ENCODE measurements at places on chromosomes 4 and X. TPM values are rescaled to one million over a fixed set of nuclear protein-coding genes. Genes with fewer than 3 reads are reported as not detected.

- no peak for DNase-seq
Observed at GRCh38 chr4:89364541-89364940, 56.9 kb upstream of the GPRIN3 start.

- no peak for DNase-seq
Observed at GRCh38 chrX:133374874-133375387, 40.4 kb downstream of the GPC4 start.

Gene LRPAP1
- 176 TPM for polyA plus RNA-seq

Gene GPC3
- polyA plus RNA-seq = 1,038 TPM

DNA sequence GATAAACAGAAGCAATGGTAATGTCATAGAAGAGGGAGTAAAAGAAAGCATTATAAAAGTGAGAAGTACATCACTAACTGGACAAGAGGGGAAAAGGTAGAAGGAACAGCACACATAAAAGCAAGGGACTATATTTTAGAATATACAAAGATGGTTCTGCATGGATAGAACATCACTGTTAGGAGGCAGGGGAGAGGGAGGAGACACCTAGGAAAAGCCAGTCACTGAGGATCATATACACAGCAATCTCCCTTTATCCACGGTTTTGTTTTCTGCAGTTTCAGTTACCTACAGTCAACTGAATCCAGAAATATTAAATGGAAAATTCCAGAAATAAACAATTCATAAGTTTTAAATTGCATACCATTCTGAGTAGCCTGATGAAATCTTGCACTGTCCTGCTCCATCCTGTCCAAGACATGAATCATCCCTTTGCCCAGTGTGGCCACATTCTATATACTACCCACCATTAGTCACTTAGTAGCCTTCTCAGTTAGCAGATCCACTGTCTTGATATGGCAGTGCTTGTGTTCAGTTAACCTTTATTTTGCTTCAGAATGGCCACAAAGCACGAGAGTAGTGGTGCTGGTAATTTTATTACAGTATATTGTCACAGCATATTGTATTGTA, 74.2 kb downstream of the PPA2 start:
- no peak for DNase-seq

Gene CLDN22
- polyA plus RNA-seq = 0.85 TPM

GRCh38 chr4:48243887-48244286, 25.8 kb downstream of the TEC start:
- DNase-seq = no peak

- no peak for DNase-seq
Observed at GRCh38 chrX:139844163-139844562, 88.7 kb downstream of the ATP11C start.

Gene INPP4B
- 11.7 TPM for polyA plus RNA-seq

Gene PABPC1L2A
- not detected for polyA plus RNA-seq

- DNase-seq = no peak
Observed at GRCh38 chr4:156948738-156949137, 22.9 kb downstream of the PDGFC start.

DNA sequence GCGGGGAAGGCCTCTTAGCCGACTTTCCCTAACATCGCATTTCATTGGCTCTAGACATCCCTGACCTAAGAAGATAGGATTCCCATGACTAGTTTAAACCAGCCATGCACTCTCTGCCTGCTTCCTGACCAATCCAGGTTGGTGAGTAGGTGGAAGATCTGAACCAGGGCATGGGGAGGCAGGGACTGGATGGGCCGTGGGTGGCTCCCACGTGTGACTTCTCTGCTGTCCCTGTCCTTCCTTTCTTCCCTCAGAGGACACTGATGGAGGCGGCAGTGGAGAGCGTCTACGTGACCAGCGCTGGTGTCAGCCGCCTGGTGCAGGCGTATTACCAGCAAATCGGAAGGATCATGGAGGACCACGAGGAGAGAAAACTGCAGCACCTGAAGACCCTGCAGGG, 90.7 kb downstream of the EVC start:
- DNase-seq = no peak

DNA sequence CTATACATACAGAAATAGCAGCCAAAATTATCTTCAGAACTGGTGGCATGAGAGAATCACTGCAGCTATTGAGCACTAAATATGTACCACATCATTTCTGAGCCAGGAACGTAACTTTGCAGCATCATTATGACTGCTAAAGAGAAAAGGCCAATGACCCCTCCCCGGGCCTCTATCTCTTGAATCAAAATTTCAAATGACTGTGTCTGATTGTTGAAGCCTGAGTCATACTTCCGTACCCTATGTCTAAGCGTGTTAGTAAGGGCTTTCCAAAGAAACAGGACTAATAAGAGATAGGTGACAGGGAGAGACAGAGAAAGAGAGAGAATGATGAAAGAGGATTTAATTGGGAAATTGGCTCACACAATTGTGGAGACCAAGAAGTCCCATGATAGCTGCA, 445.5 kb upstream of the SPANXN1 start:
- no peak for DNase-seq

DNA sequence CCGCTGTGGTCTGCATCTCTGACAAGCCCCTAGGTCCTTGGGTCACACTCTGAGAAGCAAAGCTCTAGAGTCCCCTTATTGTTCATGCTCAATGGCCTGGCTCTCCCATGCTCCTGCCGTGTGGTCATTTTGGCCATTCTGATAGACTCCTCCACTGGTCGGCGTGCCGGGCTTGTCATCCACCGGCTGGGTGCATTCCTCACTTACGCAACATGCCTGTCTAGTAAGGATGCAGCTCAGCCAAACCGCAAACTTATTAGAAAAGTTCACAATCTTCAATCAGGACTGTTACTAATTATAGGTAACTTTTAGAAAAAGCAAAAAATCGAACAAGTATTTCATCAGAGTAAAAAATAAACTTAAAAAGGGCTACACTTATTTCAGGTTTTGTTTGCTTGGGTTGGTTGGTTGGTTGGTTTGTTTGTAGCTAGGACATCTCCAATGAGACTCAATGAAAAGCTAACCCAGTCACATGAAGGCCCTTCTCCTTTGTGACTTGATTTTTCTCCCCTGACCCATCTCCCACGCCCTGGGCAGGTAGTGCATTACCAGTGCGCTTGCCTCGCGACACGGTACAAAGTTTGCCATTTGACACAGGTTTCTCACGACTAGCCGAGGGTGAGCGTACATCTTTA, 41.0 kb downstream of the IRF2 start:
- no peak for DNase-seq

GRCh38 chrX:54288277-54288676, 69.6 kb downstream of the WNK3 start:
- DNase-seq = no peak

DNA sequence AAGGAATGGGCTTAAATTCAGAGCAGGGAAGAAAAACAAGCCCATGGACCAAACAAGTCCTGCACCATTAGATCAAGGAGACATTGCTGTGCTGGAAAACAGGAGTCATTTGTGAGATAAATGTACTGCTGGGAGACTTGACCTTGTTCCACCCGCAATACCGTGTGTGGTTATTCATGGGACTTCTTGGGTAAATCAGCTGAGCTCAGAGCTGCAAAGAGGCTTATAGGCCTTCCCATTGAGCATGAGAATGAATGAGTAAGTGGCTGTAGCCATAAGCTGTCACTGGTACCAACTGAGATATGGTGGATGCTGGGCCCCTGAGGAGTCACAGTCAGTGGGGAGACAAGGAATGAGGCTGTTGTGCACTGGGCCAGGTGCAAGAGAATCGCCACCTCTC, 2.3 kb upstream of the CYTL1 start:
- no peak for DNase-seq

DNA sequence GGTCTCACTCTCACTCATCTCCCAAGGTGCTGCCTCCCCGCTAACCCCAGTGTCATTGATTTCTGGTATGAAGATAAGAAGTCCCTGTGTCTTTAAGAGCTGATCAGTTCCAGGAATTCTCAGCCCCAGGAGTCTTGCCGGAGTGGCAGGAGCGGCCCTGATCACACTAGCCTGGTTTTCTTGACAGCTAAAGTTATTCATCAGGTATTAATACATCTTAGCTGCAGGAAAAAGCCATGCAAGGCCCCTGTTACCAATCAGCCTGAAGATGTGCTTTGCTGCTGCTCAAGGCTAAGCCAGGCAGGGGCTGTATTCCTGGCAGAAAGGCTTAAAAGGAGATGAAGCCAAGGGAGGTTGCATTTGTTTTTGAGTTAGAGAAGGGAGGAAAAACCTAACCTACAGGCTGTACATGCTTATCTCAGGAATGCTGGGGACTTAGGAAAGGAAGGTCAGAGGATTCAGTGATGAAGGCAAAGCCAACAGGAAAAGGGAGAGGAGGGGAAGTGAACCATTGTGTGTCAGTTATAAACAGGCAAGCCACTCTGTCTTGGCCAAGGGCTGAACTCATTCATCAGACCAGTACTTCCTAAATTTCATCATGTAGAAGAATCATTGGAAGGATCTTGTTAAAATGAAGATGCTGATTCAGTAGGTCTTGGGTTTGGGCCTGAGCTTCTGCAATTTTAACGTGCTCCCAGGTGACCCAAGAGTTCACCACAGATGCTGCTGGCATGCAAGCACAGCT, 8.6 kb downstream of the SRPX start:
- DNase-seq = no peak

GRCh38 chrX:72276478-72276953, 532 bp downstream of the RPS4X start:
- DNase-seq = no peak

Gene PIN4
- 48.9 TPM for polyA plus RNA-seq

- DNase-seq = no peak
Observed at GRCh38 chr4:142817442-142817841, 28.7 kb downstream of the INPP4B start.

- no peak for DNase-seq
Observed at GRCh38 chr4:116480546-116480945, 604.8 kb downstream of the TRAM1L1 start.

Gene RBMXL3
- not detected for polyA plus RNA-seq

DNA sequence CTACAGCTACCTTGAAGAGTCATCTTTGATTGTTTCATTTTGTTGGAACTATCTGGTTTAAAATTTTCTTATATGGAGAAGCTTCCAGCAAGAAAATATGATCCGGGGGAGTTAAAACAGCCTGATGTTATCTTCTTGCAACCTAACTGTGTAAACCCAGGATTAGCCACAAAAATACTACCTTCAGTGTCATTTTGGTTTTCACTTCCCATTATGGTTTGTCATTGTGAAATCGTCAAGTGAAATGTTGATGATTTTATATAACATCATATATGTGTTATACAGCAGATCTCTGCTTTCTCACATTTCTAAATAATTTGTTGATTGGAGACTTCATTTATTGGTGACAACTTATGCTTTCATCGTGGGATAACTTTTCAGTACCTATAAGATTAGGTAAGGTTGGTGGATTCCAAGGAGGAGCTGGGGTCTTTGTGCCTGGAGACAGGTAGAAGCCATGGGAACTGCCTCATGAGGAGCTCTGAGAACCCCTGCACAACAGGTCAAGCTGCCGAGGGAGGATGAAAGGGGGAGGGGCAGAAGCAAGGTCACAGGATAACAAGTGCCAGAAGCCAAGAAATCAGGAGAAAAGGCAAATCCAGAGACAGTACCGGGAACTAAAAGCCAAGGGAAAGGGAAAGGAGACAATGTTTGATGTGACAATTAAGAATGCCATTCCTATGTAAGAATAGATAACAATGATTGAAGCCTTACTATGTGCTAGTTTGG, 7.2 kb downstream of the ARHGAP24 start:
- DNase-seq = no peak
